ENCODE measurements at places on chromosomes 6 and 20. TPM values are rescaled to one million over a fixed set of nuclear protein-coding genes. Genes with fewer than 3 reads are reported as not detected.

GRCh38 chr20:59958626-59959025 is 403 bp downstream of the CDH26 start:
- DNase-seq, result no peak

DNA sequence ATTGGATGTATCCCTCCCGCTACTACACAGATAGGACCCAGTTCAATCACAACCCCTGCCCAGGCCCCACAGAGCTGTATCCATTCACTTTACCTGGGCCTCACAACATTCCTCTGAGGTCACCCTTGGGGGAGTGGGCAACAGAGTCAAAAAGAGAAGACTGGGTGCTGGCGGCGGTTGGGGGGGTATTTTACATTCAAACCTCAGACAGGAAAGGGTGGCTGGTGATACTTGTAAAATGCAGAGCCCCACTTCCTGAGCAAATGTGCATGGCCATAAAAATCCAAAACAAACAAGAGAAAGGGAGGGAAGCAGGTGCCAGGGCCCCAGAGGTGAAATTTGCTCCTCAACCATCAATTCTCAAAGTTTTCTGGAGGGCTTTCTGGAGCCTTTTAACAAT is 3.5 kb downstream of the LRFN2 start:
- peak; percentile 47 for DNase-seq

DNA sequence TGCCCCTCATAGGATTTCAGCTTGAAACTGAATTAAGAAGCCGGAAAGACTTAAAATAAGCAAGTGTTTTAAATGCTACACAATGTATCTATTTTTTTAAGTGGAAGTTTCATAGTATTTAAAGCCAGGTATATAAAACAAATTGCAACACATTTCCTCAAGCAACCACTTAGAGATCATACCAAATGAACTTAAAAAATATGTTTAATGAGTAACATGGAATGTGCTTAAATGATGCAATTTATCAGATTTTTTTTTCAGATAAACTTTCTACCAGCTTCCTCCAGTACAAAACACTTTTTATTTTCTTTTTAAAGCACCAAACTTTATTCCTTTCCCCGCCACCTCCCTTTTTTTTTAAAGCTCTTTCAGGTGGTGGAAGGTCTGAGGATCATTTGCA is 534.3 kb downstream of the BMP2 start:
- DNase-seq, result no peak

- DNase-seq, result no peak
These were observed 5.1 kb upstream of the MBOAT1 start for GRCh38 chr6:20217324-20217855.

DNA sequence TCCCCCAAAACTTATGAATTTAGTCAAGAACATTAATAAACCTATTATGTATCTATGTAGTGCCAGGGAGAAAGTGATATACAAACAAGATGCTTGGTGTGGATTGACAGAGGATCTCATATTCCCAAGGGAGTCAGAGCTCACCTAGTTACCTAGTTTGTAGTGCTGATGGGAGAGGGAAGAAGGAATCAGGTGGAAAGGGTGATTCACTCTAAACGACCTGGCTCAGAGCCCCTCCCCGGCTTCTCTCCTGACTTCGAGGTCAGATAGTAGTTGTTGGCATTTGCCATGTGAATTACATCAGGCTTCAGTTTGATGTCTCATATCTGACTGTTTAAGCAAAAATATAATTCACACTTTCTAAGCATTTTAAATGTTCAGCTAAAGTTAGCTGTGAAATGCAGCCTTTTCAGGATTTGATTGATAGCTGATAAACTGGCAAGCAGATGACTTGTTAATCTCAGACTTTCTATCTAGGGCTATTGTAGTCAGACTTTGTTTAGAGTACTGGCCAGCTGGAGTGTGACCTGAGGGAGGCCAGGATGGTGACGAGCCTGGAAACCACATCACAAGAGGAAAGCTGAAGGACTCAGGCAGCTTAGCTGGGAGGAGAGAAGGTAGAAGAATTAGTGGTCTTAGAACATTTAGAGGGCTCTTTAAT is 123.7 kb downstream of the AKAP7 start:
- peak; percentile 63 for DNase-seq

- no peak for DNase-seq
These were observed 508.7 kb downstream of the DOK5 start for GRCh38 chr20:54984104-54984448.

- no peak for DNase-seq
These were observed 43.3 kb downstream of the TP53INP2 start for GRCh38 chr20:34747479-34747878.

DNA sequence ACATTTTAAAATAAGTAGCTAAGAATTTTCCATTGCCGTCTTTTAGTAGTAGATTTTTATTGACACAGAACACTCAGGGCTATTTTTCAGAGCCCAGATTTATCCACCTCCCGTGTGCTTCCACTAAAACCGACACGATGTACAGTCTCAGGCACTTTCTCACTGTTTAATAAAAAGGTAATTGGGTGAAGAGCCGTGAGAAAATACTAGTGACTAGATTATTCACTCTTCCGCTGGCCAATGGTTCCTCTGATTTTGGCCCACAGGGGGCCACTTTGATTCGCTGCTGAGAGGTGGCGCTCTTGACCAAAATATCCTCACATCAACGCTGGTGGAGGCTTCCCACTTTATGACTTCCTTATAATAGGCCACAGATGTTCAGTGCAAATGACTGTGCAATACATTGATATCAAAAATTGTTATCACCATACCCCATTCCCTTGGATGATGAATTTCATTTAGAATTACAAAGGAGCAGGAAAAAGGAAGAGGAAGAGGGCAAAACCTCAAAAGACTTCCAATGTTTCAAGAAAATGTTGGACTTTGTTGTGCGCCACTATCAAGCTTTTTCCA is 12.3 kb upstream of the HDDC2 start:
- peak; percentile 65 for DNase-seq

- DNase-seq, result no peak
These were observed 27.5 kb upstream of the CEP85L start for GRCh38 chr6:118678866-118679265.

GRCh38 chr20:32651537-32651936 is 22.2 kb downstream of the C20orf203 start:
- no peak for DNase-seq

GRCh38 chr6:74409447-74409846 is 713.4 kb downstream of the CD109 start:
- DNase-seq, result no peak

GRCh38 chr20:37336369-37337207 is 9.4 kb upstream of the SRC start:
- no peak for DNase-seq

DNA sequence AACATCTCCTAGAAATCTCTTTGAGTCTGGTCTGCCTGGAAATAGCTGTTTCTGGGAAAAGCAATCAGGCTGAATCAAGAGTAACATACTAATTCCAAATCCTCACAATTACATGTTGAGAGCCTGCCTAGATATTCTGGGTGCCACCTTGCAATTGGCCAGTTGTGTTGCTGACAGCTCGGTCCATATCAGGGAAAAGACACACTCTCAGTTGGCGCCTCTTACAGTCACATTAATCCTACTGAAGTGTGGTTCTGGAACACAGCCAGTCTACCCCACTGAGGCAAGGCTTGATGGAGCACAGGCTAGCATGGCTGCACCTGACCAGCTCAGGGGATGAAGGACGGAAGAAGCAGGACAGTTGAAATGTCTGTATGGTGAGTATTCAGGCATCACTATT is 121.4 kb upstream of the TAB2 start:
- no peak for DNase-seq

GRCh38 chr6:50850223-50851048 is 31.8 kb downstream of the TFAP2B start:
- no peak for DNase-seq

DNA sequence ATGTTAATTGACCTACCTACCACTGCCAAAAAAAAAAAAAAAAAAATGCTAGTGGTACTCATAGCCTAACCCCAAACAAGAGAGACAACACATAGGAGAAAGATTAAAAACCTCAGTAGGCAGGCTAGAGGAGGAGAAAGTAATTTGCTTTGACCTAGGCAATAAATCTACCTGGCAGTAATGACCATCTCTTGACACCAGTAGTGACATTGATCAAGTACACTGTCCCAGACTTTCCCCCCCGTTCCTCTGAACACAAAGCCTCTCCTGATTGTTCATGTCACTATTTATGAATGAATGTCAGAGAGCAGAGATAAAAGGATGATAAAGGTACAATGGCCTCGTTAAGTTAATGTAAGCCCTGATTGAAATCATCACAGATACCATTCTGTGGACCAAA is 746.8 kb downstream of the CBLN4 start:
- DNase-seq, result no peak

The FOXS1 gene
- 0.48 TPM for total RNA-seq

The RBBP8NL gene
- total RNA-seq, result 5.9 TPM

The KIF25 gene
- total RNA-seq, result not detected

The STX11 gene
- 0.59 TPM for total RNA-seq

The SERPINB6 gene
- total RNA-seq, result 139 TPM

The KIAA1755 gene
- total RNA-seq, result 3.9 TPM

The SLC22A2 gene
- total RNA-seq, result not detected

The SAPCD1 gene
- 1.7 TPM for total RNA-seq

Measured in colonic mucosa (tissue), 4 donors.